ENCODE measurements at places on chromosomes 7 and 10.

DNA sequence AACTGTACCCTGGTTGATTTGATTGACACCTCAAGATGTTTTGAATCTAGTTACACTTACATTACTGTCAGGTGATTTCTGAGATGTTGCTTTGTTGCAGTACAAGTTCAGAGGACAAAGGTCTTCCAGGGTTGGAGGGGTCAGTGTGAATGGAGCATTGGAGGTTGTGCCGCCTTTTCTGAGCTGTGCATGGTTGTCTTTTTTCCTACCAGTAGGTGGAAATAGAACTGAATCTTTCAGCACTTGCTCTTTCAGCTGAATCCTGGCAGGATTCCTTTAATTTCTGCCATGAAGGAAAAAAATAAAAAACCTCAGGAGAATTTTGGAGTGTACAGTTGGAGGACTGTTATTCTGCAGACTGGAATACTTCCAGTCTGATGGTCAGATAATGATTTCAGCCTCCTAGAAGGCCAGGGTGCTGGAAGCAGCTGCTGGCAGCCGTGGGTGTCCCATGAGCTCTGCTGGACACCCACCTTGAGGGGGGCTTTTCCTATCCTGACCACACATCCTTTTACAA, 82.7 kb downstream of the PLCE1 start:
- DNase-seq = peak; percentile 46

DNA sequence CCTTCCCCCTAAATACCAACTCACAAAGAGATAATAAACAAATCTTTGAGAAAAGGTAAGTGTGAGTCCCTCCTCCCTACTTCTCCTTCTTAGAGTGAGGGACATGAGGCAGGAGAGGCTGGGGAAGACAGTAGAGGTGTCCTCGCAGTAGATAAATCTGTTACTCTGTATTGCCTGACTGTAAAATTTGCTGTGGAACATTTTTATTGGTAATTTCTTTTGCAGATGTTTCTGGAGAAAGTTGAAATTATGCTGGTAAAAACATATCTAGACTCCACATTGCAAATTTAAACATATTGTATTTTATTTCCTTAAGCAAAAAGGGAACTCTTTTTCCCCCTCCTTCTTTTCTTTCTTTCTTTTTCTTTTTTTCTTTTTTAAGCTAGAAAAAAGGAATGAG, 58.5 kb downstream of the PLCE1 start:
- no peak for DNase-seq

GRCh38 chr7:134630237-134630636, 16.4 kb upstream of the BPGM start:
- no peak for DNase-seq

DNA sequence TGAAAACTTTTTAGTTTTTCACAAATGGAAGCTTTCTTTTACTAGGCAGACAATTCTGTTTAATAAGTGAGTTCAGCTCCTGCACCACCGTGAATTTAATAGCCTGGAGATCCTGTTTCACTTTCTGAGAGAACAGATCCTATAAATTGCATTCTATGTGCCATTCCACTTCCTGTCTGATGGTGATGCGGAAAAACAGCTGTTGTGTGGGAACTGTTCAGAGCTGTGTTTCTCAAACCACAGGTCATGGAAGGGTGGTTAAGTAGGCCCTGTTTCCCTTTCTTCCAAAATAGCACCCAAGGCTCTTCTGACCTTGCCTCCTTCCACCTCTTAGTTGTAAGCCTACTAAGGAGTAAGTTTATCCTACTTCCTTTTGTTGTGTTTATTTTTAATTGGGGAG, 97.2 kb upstream of the DKK1 start:
- peak; percentile 77 for DNase-seq

DNA sequence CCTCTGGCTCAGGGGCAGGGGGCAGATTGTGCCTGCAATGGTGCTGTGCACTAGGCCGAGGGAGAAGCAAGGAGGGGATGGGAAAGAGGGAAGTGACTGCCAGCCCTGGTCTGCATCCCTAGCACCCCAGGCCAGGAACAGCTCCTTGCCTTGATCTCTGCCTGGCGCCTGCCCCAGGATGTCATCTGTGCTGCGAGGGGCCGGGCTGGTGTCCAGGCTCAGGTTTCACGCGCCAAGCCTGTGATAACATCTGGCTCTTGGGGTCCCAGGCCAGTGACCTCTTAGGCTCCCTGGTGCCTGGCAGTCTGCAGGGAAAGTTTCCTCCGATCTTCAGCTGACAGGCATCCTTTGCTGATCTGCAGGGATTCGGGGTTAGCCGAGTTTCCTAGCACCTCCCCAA, 193.5 kb upstream of the GPR26 start:
- DNase-seq = no peak

- DNase-seq = no peak
Observed at GRCh38 chr7:3762146-3762831, 461.2 kb downstream of the SDK1 start.

GRCh38 chr10:133236401-133237240, 1.0 kb upstream of the VENTX start:
- no peak for DNase-seq

GRCh38 chr10:59623133-59624121, 86.2 kb downstream of the SLC16A9 start:
- no peak for DNase-seq

GRCh38 chr7:151648429-151648828, 128.7 kb upstream of the RHEB start:
- DNase-seq = no peak

GRCh38 chr7:156665101-156665500, 24.5 kb downstream of the RNF32 start:
- no peak for DNase-seq

- no peak for DNase-seq
Observed at GRCh38 chr7:149224352-149224751, 15.1 kb upstream of the ZNF212 start.

DNA sequence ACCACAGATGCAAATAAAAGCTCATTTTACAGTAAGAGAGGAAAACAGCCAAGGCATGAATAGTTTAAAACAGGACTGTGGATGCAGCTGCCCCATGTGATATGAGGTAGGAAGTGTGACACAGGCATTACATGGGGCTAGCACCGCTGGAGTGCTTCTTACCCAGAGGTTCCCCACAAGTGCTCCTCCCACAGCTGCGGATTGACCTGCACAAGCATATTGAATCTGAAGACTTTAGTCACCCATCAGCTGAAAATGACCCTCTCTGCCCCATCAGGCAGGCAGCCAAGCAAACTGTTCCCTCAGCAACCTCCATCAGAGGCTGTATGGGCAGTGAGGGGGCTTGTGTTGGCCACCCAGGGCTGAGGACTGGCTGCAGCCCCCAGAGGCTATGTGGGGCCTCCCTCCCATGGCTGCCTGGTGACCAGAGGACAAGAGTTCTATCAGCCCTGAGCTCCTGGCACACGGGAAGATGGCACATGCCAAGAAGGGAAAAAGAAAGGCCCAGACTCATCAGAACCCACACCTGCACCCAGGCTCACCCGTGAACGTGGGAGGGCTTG, 98.7 kb downstream of the TCERG1L start:
- no peak for DNase-seq

GRCh38 chr7:128940494-128941322, 3.0 kb downstream of the IRF5 start:
- no peak for DNase-seq

- no peak for DNase-seq
Observed at GRCh38 chr7:30027065-30027456, 559 bp upstream of the FKBP14 start.

- DNase-seq = no peak
Observed at GRCh38 chr10:3500408-3500856, 284.6 kb downstream of the KLF6 start.

- no peak for DNase-seq
Observed at GRCh38 chr7:12557282-12557681, 13.2 kb upstream of the SCIN start.

DNA sequence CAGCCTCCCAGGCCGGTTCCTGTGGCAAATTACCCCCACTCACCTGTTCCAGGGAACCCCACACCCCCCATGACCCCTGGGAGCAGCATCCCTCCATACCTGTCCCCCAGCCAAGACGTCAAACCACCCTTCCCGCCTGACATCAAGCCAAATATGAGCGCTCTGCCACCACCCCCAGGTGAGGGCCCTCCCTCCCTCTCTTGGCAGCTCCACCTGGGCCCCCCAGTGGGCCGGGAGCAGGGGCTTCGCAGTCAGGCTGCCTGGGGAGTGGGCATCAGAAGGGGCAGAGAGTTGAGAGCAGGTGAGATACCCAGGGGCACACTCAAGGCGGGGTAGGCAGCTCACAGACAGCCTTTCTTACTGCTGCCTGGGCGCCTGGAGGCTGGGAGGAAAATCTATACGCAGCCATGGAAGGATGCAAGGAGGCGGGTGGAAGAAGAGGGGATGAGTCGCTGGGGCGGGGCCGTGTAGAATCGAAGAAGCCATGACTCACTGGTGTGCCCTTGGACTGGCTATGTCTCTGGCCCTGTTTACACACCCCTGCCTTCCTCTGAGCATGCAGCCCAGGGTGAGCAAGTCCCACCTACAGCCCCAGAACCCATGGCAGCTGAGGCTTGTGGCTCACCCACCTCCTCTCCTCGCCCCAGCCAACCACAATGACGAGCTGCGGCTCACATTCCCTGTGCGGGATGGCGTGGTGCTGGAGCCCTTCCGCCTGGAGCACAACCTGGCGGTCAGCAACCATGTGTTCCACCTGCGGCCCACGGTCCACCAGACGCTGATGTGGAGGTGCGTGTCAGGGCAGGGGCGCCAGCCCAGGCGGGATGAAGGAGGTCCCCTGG, 48.6 kb upstream of the PPIF start:
- no peak for DNase-seq

DNA sequence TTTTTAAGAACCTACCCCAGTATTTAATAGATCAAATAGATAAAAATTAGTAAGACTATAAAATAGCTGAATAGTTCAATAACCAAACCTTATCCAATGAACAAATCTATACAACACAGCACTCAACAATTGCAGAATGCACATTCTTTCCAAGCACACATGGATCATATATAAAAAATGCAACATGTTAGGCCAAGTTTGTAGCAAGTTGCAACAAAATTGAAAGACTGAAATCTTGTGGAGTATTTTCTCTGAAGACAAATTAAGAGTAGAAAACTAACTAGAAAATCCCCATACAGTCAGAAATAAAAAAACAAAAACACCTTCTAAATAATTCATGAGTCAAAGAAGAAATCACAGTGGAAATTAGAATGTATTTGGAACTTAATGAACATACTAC, 317.3 kb downstream of the PHTF2 start:
- DNase-seq = no peak

- DNase-seq = no peak
Observed at GRCh38 chr10:51231754-51232153, 157.5 kb downstream of the PRKG1 start.

- no peak for DNase-seq
Observed at GRCh38 chr7:44827567-44827966, 20.3 kb downstream of the H2AZ2 start.

DNA sequence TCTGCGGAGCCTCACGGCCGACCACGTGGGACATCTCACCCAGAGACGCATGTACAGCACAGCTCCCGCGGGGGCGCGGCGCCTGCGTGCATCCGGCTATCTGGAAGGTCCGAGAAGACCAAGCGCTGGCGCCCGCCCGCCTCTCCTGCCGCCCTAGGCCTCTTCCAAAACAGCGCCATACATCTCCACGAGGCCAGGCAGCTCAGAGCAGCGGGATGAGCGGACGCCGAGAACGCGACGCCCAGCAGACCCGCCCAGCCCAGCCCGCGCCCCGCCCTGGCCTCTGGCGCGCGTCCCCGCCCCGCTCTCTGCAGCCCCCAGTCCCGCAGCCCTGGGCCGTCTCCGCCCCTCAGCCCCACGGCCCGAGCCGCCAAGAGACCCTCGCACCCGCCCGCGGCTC, 20.3 kb upstream of the LANCL2 start:
- no peak for DNase-seq

DNA sequence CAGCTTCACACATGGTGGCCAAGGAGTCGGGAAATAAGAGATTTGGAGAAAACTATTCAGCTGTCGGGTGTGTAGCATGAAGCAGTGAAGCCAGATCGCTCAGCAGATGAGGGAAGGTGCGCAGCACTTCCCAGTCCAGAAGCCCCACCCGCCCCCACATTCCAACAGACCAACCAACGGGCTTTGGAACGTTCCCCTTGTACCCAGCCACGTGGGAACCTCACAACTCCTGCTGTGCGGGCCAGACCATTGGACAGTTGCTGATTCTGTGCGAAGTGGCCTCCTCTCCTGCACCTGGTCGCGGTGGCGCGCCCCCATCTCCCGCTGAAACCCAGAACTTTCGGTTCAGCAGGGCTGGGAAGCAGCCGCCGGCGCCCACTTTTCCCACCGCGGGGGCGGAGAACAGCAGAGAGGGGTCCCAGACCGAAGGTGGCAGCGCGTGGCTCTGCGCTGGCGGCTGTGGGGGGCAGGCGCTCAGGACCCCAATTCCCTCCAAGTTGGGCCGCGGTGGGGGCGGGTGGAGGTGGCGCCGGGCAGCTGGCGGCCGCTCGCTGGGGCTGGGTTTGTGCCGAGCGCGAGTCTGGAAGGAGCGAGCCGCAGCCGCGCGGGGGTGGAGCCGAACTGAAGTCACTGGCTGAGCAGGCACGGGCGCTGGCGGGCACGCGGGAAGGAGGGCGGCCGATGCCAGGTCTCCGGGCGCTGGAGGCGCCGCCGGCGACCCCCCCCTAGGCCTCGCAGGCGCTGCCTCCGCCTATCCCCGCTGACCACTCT, 1301.5 kb upstream of the SORCS1 start:
- DNase-seq = peak; percentile 37

GRCh38 chr10:21518641-21519396, 6.7 kb downstream of the SKIDA1 start:
- DNase-seq = peak; percentile 52

DNA sequence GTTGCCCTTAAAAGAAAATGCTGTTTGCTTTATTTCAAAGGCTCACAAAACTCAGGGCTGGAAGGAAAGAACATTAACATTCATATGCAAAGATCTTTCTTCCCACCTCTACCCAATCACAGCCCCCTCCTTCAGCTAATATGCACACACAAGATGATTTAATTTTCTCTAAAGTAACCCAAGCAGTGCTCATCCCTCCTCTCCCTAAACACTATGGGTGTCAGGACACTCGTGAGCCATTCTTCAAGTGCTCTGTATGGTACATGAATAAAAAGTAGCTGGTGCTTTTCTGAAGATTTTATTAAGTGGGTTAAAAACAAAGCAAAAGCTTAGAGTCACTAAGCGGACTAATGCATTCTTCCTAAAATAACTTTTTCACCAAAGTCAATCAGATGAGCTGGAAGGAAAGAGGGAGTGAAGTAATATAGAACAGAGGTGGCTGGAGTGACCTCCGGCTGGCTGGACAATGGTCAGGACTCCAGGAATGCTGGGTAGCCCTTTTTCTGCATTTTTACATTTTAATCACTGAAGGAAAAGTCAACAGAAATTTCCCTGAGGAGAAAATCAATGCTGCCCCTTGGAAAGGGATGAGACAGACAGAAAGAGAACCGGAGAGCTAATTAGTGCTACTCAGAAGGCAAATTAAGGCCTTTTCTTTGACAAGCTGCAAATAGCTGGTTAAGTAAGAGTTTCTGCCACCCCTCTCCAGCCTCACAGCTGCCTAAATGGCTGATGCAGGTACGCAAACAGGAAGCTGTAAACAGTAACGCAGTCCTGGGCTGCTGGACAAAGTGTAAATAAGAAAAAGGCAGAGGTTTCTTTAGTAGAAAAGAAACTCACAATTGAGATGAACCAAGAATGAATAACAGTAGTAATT, 6.6 kb downstream of the DGKI start:
- DNase-seq = no peak

Measured in left kidney (tissue), 8 donors.